SK-N-DZ (cell line): ENCODE measurements at places on chromosomes 11 and 22.

GRCh38 chr11:75652936-75653335, 15.9 kb downstream of the MAP6 start:
- DNase-seq, result no peak

- no peak for DNase-seq
These were observed 8.9 kb upstream of the RAB3IL1 start for GRCh38 chr11:61926235-61926634.

GRCh38 chr22:37343863-37344734, 61.8 kb downstream of the CYTH4 start:
- DNase-seq, result no peak

DNA sequence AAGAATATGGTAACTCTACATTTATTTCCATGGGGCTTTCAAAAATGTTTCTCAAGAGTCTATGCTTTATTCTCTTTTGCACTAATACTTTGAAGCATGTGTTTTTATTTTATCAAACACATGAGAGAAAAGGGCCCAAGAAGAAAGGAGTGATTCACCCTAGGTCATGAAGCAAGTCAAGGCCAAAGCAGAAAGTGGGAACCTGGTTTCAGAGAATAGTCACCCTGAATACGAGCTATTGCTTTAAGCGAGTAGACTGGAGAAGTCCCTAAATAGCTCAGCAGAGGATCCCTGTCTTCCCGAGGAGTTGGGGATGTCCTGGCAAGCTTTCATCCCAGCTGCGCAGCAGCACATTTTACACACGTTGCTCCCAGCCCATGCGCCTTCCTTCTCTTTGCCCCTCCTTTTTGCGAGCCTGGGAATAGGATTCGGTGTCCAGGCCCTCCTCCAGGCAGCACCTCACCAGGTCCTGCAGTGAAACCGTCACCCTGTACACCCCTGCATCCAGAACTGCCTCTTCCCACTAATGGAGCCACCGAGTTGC, 19.1 kb downstream of the MPEG1 start:
- no peak for DNase-seq

DNA sequence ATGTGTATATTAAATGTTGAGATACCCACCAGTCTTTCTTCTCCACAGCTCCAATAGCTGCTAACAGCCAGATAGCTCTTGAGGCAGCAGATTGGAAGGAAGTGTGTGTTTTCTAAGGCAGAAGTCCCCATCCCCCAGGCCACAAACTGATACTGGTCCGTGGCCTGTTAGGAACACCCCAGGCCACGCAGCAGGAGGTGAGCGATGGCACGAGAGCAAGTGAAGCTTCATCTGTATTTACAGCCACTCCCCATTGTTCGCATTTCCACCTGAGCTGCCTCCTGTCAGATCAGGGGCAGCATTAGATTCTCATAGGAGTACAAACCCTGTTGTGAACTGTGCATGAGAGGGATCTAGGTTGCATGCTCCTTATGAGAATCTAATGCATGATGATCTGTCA, 12.7 kb downstream of the CCDC73 start:
- no peak for DNase-seq

- DNase-seq, result no peak
These were observed 46.4 kb downstream of the RRP8 start for GRCh38 chr11:6557063-6557462.

DNA sequence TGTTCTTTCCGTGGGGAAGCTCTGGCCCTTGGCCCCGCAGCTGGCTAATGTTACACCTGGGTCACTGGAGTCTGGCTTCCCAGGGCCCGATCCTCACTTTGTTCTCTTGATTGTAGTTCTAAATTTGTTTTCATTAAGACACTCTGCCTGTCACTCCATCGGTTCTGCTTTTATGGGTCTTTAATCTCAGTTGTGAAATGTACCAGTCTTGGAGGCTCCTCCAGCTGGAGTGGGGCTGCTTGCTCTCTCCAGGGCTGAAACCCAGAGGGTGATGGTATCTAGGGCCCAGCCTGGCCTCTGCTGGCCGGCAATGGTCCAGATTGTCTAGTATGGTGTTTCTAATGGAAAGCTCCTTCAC, 352.9 kb downstream of the TENM4 start:
- DNase-seq, result peak; percentile 77

GRCh38 chr11:34926101-34926830, 9.8 kb downstream of the PDHX start:
- DNase-seq, result peak; percentile 49

- DNase-seq, result no peak
These were observed 301.6 kb upstream of the C11orf87 start for GRCh38 chr11:109120341-109120740.

GRCh38 chr22:41524809-41525449, 19.3 kb downstream of the POLR3H start:
- DNase-seq, result no peak

DNA sequence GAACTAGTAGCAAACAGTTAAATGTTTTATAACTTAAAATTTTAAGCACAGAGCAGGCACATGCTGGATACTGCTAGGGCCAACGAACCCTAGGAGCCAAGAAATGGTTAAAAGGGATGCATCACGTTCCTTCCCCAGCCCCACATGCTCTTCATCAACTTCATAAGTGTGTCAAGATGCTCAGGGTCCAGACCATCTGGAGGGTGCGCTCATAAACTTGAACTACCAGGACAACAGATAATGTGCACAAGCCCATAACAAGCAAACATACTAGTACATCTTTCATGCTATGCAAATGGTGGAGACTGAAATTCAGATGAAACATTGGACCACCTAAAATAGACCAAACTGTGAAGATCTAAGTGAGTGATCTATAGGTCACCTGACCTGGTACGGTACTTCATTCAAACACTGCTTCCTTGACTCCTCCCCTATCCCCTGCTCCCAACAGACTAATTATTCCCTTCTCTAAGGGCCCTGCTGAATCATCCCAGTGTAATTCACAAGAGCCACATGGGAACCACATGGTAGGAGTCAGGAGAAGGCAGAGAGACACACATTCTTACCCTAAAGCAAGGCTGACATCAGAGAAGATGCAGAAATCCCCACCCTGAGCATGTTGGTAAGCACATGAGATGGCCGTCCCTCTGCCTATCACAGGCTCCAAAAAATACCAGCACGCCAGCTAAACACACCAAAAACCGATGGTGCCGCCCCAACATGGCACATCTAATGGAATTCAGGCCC, 83.9 kb downstream of the ETS1 start:
- no peak for DNase-seq

- no peak for DNase-seq
These were observed 363.6 kb downstream of the TTC28 start for GRCh38 chr22:28316014-28316413.

DNA sequence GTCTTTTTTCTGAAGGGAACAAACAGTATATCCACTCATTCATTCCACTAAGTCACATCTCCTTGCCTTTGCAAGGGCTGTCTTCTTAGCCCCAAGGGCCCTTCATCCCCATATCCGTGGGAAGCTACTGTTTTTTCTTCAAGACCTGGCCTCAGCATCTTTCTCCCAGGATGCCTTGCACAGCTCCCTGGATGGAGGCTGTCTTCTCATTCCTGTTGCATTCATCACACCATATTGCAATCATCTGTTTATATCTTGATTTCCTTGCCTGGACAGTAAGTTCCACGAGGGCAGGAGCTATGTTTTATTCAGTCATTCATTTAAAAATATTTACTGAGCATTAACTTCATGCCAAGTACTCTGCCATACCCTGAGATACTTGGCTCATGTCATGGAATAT, 29.3 kb upstream of the NECTIN1 start:
- DNase-seq, result no peak

GRCh38 chr11:29448246-29448877, 568.5 kb downstream of the KCNA4 start:
- peak; percentile 21 for DNase-seq
